Uterus (tissue), 4 donors: ENCODE measurements at places on chromosomes 3 and 15. TPM values are rescaled to one million over a fixed set of nuclear protein-coding genes. Genes with fewer than 3 reads are reported as not detected.

Gene HYAL1
- 27.6 TPM for total RNA-seq

Gene FSIP1
- total RNA-seq = 4.3 TPM

DNA sequence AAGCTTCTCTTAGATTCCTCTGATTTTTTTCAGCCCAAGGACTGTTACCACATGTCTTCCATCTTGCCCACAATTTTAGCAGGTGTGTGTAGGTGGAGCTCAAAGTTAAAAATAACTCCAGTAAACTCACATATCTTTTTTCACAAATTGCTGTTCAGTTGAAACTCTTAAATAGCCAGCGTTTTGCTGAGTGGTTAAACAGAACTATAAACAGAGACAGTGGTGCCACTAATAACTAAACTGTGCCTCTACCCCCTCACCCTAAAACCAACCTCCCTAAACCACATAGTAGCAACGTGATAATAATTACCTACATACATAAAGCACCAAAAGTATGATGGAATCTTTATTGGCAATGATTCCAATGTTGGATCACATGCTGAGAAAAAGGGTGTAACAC is 525.1 kb downstream of the PDCD6IP start:
- no peak for DNase-seq

DNA sequence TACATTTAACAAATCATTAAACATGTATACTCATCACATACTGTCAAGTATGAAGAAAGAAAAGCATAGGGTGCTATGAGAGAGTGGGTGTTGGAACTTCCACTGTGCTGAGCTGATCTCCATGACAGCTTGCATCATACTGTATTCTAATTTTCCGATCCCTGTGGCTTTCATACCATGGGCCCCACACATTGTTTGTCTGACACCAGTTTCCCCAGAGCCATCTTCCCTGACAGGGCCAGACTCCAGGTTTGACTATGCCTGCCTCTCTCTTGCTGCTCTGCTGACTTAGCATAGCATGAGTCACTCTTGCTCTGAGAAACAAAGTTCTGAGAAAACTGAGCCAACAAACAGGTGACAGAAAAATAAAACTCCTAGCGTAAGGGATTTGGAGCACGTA is 37.0 kb upstream of the CASR start:
- DNase-seq = no peak

Gene KCNMB3
- total RNA-seq = 6.2 TPM

DNA sequence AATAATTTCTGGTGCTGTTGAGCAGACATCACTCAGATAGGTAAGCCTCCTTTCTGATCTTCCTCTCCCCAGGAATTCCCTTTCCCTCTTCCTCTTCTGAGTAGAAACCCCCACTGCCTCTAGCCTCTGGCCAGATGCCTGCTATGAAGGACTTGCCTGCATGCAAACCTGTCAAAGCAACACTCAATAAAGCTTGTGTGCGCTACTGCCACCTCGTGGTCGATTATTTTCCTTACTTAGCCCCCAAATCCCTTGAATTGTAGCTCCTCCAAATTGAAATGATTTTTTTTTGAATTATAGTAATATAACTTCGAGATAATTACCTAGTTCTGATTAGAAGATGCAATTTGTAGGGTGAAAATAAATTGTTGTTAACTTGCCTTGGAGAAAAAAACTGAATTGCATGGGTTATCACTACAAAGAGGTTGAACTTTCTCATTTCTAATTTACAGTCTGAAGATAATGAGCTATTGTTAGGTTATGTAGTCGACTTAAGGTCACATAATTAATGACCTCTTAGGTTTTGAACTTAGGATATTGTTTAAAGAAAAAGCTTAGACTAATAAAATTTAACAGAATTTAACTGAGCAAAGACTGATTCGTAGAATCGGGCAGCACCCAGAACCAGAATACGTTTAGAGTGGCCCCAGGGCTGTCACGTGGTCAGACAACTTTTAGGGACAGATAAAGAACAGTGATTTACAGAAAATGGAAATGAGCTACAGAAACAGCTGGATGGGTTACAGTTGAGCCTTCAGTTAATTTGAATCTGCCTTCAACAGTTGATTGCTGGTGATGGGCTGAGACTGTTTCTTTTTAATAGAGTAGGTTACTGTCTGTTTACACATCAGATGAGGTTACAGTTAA is 269.3 kb downstream of the ARPP21 start:
- no peak for DNase-seq
